Effector memory CD4-positive, alpha-beta T cell (primary cell): ENCODE measurements at places on chromosomes 5 and 9.
A peak's percentile ranks its signal among the peaks of the same experiment; 100 is the strongest.

DNA sequence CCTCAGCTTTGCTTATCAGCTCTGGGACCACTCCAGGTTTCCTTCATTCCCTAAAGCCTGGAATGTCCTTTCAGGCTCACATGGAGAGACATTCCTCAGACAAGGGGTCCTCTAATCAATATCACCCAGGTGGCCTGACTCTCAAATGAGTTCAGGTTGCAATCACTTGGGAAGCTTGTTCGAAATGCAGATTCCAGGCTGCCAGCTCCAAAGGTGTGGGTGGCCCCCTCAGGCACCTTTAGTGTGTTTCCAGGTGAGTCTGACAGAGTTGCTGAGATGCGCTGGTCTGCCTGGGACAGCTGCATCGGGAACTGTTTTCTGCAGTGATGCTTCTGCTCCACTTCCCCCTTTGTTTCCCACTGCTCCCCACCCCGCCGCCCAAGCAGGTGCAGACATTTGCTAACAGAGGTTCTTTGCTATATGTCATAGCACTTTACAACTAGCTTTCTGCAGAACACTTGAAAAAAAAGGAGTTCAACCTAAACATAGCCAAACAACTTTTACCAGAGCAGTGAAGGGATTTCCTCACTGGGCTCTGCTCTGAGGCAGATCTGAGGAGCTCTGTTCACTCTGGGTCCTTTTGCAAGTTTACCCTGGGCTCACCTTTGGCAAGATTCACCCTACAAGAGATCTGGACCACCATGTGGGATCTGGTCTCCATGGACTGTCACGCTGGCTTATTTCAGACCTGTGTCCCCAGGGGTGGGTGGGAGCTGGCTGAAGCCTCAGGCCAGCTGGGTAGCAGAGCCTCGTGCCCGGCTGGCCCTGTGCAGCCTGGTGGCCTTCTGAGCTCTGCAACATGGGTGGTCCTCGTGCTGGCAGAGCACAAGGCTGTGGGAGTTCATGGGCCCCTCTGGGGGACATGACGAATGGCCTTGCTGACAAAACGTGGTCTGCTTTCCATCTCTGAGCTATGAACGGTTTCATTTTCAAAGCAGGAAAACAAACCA, 539.6 kb downstream of the CCDC171 start:
- DNase-seq: no peak

DNA sequence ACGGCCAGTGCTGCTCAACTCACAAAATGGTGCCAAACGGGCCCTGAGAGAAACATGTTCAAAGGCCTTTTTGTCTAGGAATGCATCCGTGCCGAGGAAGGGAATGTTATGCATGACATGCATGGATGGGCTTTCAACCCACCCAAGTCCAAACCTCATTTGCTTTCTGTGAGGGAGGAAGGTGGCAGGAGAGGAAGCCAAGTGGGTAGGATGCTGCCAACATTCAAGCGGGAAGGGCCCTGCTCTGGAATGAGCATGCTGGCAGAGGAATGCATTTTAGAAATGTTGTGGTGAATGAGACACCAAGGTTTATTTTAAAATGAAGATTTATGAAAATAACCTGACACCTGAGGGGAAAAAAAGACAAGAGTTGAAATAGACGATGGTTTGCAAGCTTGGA, 479.1 kb downstream of the CCDC171 start:
- DNase-seq: no peak

GRCh38 chr5:135973323-135974020, 18.7 kb upstream of the LECT2 start:
- no peak for DNase-seq

GRCh38 chr9:68498816-68499215, 41.9 kb downstream of the TMEM252 start:
- no peak for DNase-seq

DNA sequence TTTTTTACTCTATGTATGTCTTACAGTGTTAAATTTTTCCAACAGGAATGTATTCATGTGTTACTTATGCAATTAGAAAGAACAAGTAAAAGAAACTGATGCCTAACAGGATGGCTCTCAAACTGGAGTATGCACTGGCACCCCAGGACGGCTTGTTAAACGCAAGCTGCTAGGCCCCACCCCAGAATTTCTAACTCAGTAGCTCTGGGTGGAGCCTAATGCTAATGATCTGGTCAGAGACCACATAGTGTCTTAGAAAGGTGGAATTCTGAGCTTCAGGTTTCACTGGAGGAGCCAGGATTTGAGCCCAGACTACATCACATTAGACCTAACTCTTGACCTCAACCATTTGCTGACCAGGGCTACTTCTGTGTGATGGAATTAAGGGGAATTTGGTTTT, 34.4 kb downstream of the SHC3 start:
- no peak for DNase-seq

DNA sequence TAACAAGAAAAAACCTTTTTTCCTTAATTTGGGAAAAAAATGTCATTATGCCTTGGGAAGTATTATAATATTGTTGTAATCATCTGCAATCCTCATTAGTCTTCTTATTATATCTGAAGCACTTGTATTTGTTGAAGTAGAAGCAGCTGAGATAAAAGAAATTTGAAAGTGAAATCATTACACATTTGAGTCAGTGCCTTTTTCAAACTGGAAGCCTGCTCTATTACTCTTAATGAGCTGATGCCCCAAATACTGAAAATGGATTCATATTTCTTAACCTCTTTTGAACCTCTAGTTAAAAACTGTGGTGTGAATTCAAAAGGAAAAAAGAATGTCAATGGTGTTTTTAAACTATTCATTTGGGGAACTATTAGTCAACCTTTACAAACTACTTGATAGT, 1027.7 kb downstream of the NR2F1-AS1 start:
- DNase-seq: no peak

DNA sequence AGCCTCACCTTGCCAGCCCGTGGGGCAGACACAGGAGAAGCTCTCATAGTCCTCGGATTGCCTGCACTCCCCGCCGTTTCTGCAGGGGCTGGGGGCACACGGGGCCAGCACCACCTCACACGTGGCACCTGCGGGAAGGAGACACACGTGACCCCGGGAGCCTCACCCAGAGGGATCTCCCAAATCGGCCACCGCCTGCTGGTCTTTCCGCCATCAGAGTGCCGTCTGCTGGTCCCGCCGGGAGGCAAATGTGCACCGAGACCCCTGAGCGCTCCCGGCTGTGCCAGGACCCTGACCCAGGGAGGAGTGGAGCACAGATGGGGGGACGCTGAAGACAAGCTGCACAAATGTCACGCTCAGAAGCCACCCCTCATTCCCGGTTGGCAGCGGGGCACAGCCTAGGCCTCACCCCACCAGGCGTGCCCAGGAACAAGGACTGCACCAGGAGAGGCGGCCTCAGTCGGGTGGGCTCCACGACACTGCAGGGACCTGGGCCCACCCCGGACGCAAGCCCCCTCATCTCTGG, 28.4 kb upstream of the SEC16A start:
- DNase-seq: no peak

DNA sequence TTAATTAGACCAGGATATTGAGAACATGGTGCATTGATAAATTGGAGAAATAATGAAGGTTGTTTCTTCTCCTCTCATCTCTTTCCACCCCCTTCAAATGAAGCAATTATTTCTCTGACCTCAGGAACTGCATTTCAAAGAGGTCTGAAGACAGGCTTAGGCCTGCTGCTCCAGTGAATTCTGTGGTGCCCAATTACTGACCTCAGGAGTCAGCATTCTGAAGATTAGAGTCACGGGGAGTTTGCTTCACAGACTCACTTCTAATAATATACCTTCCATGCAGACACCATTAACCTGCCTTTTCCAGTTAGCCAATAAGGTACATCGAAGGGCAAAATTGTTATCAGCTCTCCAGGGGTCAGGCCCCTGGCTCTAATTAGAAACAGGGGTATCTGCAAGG, 270.9 kb downstream of the GAS1 start:
- no peak for DNase-seq

- no peak for DNase-seq
These were observed 21.3 kb downstream of the AKNA start for GRCh38 chr9:114366334-114367128.

- no peak for DNase-seq
These were observed 5.3 kb downstream of the SLC36A3 start for GRCh38 chr5:151298063-151298855.

DNA sequence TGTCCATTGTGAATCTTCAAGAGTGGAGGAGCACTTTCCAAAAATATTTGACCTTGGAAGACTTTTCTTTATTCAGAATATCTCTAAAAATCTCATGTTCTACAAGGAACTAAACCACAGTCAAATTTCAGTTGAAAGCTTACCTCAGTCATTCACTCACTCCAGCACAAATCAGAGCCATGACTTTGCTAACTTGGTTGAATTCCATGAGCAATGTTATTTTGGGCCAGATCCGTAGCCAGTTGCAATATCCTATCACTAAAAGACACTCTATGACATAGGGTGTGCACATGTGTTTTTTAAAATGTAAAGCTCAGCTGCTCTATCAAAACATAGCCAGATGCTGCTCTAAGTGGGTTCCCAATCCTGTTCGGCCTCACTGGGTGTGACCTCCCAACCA, 156.1 kb upstream of the ANKRD55 start:
- no peak for DNase-seq

GRCh38 chr9:24189986-24190385, 355.7 kb downstream of the IZUMO3 start:
- no peak for DNase-seq

- no peak for DNase-seq
These were observed 199.3 kb upstream of the CDH6 start for GRCh38 chr5:30994176-30994575.

- DNase-seq: no peak
These were observed 9.3 kb downstream of the ZBTB43 start for GRCh38 chr9:126814091-126814490.

DNA sequence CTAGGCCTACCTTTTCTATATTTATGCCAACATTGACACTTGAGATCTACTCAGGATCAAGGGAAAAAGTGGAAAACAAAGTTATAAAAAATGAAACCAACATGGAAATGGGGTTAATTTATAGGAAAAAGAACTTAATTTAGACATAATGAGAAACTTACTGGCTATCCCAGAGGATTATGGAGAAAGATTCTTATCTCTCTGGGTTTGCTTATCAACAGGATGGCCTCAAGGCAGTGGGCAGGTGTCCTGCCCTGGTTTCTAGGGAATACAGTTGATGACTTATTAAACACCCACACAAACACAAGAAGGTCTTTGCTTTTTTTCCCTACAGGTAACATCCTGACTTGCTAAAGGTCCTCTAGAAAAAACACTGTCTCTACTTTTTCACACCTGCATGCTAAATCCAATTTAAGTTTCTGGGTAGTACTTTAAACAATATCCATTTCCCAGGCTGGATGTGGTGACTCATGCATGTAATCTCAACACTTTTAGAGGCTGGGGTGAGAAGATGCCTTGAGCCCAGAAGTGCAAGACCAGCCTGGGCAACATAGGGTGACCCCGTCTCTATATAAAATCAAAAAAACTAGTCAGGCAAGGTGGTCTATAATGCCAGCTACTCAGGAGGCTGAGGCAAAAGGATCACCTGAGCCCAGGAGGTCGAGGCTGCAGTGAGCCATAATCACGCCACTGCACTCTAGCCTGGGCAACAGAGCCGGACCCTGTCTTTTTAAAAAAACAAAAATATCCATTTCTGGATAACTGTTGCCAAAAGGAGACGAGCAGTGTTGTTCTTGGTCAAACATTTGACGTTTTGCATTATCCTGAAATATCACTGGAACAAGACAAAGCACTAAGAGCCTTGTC, 6.6 kb upstream of the ZNF608 start:
- DNase-seq: no peak

DNA sequence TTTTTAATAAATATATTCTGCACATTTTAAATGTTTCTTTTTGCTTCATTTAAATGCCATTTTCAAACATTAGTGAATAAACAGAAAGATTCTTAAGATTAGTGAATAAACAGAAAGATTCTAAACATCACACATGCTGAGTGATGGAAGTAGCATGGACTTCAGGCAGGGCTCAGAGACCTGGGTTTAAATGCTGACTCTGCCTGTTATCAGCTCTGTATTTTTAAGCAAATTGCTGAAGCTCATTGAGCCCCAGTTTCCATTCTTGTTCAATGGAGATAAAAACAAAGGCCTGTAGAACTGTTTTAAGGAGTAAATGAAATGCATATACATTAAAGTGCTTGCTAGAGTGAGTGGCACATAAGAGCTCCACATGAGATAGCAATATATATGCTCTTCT, 8.1 kb upstream of the LVRN start:
- no peak for DNase-seq

DNA sequence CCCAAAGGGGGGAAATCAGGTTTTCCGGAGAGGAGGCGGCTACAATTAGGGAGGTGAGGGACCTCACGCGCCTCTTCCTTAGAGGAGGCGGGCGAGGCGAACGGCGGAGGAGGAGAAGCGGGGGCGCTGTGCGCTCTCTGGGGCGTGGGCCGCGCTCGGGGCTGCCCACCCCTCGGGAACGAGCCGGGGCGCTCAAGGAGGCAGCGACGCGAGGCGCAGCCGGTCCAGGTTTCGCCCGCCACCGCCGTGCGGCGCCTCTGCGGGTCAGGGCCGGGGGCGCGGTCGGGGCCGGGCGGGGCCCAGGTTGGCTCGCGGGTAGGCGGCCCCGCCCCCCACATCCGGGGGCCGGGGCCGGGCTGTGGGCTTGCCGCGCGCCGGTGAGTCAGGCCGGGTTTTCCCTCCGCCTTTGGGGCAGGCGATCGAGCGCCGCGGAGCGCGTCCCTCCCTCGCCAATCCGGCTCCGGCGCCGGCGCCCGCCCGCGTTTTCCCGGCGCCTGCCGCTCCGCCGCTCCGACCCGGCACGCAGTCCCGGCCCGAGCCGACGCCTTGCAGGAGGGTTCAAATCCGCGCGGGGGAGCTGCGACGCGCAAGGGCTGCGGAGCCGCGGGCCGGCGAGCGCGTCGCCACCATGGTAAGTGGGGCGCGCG, at the start of gene N4BP3:
TSS of gene N4BP3 (plus strand) at position 392 of the 647 bp plus-strand sequence. CDS start 6,052 bp downstream, outside the sequence.
- peak; percentile 73 for DNase-seq

DNA sequence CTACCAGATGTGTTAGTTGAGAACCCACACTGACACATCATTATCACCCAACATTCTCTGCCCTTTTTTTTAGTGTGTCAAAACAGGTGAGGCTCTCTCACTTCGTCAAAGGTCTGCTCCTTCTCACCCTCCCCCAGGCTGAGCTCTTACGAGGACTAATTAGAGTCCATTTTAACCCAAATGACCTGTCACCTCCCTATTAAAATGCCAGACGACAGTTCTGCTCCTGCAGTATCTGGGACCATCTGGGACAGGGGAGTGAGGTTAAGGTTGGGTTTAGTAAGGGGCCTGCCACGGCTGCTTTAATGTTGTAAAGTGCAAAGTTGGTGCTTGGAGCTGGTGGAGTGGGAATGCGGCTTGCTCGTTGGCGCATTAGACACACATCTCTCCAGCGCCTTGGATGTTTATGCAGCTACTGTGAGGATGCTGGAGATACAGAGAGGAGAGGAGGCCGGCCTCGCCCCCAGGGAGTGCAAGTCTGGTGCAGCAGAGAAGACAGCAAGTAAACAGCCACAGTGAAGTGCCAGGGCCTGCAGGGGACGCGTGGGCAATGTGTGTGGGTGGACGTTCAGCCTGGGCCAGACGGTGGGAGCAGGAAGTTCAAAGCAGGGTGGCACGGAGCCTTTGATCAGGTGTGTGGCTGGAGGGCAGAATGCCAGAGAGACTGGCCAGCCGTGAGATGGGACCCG, 96.2 kb downstream of the C9orf50 start:
- no peak for DNase-seq
